ENCODE measurements at places on chromosomes 1 and 21.

DNA sequence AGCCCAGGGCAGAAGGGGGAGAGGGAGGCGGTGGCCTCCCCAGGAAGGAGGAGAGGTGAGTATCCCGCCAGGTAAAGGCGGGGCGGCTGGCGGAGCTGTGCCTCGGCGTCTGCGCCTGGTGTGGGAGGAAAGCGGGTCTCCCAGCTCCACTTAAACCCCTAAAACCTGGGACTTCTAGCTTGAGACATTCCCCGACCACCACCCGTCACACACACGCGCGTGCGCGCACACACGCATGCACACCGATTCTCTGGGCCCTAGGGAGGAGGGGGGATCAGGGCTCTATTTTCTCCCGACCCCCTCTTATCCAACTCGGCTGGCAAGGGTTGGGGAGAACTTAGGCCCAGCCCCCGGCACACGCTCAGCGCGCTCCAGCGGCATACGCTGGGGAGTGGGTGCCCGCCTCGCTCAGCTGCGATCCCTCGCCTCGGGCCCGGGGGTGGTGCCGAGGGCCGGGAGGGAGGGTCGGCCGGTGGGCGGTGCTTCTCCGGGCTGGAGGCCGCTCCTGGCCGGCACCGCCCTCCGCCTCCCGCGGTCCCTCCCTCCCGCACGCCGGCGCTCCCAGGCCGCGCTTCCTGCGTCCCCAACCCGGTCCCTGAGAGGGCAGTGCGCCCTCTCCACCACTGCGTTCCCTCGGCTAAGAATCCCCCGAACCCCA, at the start of gene TMEM51:
TMEM51 (plus strand) TSS at position 564 of the 658 bp plus-strand sequence. CDS start 61,341 bp downstream, outside the sequence.
- no peak for DNase-seq

- no peak for DNase-seq
Measured at GRCh38 chr1:209890641-209891330, 47.2 kb upstream of the SYT14 start.

GRCh38 chr1:210441028-210441427, 112.3 kb downstream of the HHAT start:
- no peak for DNase-seq

DNA sequence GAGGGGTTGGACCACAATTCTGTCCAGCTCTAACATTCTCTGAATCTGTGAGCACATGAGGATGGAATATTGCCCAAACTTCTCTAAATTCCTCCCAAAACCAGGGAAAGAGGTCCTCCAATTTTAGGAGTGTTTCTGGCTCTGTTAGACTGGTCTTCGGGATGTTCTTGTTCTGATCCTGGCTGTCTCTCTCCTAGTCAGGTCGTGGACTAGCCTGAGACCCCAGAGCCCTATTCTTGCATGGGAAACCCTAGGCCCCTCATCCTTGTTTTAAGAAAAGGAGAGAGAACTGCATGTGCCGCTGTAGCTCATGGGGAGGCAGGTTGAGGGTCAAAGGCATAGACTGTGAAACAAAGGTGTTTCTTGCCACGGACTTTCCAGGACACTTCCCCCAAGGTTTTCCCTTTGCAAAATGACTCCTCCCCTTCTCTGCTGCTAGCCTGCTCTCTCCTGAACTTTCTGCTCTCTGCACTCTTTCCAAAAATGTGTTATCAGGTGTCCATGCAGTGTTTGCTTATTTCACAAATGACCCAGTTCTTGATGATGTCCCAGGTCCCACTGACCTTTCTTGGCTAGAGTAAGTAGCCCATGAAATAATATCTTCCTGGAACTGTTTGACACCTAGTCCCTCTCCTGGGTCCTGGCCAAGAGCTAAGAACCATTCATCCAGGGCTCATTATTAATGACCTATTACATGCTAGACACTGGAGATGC, 29.3 kb upstream of the RD3 start:
- DNase-seq = no peak

GRCh38 chr1:221910222-221910621, 168.3 kb upstream of the DUSP10 start:
- no peak for DNase-seq

DNA sequence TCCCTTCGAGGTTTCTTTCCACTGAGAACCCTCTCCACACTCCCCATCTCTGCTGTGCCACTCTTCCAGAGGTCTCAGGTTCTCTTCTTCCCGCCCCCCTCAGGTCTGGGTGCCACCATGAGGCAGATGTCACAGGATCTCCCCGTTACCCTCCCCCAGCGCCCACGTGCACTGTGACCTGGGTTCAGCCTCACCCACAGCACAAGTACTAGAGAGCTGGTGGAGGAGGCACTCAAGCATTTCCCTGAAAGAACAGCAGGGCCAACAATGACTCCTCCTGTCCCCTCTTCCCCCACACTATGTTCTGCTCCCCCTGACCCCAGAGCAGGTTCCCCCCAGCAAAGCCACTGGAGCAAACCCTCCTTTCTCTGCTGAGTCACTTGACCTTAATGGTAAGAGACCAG, 14.3 kb downstream of the PLEKHA6 start:
- DNase-seq = no peak

- DNase-seq = no peak
Measured at GRCh38 chr1:203291201-203292096, 13.9 kb upstream of the BTG2 start.

- no peak for DNase-seq
Measured at GRCh38 chr1:41502912-41503311, 18.4 kb upstream of the EDN2 start.

- DNase-seq = no peak
Measured at GRCh38 chr1:40782371-40782956, 1.1 kb upstream of the KCNQ4 start.

DNA sequence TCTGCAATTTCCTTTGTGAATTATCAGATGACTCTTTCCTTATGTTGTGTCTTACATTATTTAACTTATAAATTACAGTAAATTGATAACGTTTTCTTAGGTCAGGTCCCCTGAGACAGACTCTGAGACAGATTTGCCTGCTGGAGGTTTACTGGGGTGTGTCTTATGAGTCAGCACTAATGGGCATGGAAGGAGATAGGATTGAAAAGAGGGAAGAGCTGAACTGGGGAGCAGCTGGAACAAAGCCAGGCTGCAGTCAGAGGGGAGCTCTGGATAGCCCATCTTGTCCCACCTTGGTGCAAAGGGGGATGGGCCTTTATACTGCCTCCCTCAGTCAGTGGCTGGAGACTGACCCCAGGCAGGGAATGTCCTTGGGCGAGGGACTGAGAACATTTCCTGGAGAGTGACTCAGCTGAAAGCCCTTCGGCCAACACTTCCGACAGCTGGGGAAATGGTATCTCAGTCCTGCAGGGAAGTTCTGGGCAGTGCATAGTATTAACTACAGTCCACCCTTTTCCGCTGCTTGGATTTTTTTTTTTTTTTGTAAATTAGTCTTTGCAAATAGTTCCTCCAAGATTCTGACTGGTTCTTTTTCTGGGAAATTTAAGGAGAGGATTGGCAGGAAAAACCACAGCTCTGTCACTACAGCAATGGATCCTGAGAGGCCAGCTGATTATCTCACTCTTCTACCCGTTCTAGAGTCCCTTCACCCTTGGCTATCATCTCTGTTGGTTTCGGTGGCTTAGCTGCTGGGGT, 39.1 kb upstream of the CDC42BPA start:
- no peak for DNase-seq

DNA sequence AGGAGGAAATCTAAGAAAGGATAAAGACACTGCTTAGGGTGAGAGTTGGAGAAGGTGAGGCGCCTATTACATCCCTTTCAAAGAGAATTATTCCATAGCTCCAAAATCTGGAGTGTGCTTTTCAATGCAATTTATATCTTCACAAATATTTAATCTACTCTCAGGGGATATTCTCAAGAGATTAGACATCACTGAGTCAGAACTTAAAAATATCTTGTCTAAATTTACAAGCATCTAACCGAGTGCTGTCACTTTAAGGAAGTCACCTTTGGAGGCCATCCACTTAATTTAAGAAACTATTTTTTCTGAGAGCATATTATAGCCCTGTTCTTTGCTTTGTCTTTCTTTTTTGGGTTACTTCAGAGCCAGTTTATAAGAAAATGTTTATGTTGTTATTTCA, 134.6 kb downstream of the TNFSF18 start:
- no peak for DNase-seq

DNA sequence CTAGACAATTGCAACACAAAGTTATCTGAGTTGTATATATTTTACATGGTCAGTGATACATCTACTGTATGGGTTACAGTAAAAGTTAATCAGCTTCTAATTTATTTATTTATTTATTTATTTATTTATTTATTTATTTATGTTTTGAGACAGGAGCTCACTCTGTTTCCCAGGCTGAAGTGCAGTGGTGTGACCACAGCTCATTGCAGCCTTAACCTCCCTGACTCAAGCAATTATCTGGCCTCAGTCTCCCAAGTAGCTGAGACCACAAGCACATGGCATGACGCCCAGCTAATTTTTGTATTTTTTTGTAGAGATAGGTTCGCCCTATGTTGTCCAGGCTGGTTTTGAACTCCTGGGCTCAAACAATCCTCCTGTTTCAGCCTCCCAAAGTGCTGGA, 241.6 kb downstream of the PTPRC start:
- DNase-seq = no peak

GRCh38 chr1:234611847-234612351, 1.9 kb upstream of the IRF2BP2 start:
- no peak for DNase-seq

- DNase-seq = no peak
Measured at GRCh38 chr21:40967771-40968170, 120.8 kb upstream of the DSCAM start.

DNA sequence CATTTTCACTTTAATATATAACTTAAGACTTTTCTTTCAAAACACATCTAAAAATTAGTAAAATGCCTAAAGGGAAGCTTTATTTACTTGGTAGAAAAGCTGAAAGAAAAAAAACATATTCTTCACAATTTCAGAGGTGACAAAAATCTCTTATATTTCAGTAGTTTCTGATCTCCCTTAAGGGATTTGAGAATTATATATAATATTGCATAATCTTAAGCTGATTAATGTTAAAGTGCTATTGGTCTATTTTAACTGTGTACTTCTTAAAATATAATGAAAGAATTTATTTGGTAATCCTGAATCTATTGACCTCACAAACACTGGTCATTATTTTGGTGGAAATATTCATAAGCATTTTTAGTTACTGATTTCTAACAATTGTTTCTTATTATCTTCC, 1.2 kb upstream of the VPS45 start:
- no peak for DNase-seq

DNA sequence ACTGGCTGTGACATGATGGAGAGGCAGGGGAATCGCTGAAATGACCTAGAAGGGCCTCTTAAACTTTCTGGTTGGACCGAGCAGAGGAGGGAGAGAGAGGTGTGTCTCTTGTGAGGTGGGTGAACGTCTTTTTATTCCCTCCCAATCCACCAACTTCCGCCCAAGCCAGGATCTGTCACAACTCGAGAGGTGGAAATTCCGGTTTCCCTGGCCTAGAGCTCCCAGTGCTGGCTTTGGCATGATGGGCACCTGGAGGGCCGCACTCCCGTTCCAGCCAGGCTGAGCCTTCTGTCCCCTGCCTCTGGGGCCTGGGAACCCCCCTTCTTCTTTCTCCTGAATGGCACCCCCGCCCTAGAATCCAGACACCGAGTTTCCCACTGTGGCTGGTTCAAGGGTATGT, at the start of gene SEMA4A:
SEMA4A (plus strand) TSS at position 224 of the 400 bp plus-strand sequence. CDS start 994 bp downstream, outside the sequence.
- DNase-seq = no peak

DNA sequence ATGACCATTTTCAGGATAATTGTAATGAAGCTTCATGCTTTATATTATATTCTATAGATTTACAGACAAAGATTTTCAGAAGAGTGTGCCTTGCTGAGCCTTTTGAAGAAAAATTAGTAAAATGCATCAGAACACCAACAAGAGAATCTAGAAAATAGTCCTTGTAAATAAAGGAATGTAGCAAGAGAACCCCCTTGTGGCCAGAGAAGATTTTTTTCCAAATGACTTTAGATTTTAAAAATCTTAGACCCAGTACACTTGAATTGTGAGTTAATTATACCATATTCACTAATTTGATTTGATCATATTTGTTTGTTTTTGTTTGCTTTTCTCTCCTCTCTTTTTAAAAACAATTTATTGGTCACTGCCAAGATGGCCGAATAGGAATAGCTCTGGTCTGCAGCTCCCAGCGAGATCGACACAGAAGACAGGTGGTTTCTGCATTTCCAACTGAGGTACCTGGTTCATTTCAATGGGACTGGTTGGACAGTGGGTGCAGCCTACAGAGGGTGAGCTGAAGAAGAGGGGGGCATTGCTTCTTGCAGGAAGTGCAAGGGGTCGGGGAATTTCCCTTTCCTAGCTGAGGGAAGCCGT, 12.8 kb upstream of the IFI44L start:
- no peak for DNase-seq

GRCh38 chr1:200929530-200930278, 35.0 kb downstream of the INAVA start:
- DNase-seq = no peak

DNA sequence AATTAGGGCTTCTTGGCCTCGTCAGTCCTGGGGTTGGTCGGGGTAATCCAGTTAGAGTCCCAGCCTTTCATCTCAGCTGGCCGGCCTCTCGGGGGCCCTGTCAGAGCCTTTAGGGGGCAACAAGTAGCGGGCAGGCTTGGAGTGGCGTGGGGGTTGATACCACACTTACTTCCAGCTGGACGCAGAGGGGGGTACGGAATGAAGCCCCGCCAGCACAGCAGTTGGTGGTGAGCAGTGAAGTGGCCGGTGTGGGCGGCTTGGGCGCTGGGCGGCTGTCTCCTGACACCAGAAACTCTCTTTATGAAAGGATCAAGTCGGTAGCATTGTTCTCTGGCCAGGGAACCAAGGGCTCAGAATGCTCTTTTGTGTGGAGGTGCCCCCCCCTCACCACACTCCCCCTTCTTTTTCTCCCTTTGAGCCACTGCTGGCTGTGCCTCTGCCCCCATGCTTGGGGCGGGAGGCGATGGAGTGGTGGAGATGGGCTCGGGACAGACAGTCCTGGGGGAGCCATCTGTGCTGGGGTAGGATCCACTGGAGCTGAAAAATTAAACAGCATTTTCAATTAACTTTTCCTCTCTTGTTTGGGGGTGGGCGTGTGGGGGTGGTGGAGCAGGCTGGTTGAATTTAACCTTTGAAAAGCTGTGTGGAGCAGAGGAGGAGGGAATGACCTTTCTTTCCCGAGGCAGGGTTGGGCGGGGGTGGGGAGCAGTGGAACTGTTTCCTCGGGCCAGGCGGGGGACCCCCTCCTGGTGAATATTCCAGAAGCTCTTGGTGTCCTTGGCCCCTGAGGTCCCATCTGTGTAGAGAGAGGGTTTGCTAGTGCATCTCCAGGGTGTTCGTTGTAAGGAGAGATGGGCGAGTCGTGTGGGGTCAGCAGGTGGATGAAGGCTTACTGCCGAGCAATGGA, 102.7 kb downstream of the RNF220 start:
- DNase-seq = no peak

GRCh38 chr1:244181867-244182266, 130.8 kb downstream of the ZBTB18 start:
- DNase-seq = no peak

- no peak for DNase-seq
Measured at GRCh38 chr1:244173769-244174168, 122.7 kb downstream of the ZBTB18 start.

GRCh38 chr1:150567341-150567716, 12.1 kb downstream of the MCL1 start:
- DNase-seq = no peak

GRCh38 chr1:208606959-208607358, 362.8 kb upstream of the PLXNA2 start:
- DNase-seq = no peak

GRCh38 chr1:205543351-205544301, 39.2 kb downstream of the CDK18 start:
- no peak for DNase-seq

Measured in stimulated activated CD8-positive, alpha-beta memory T cell treated with anti-CD3 and anti-CD28 coated beads, Interleukin-4, amount 100 ng/mL, for 4 hours (primary cell).